ENCODE measurements at places on chromosomes 2 and 18. TPM values are rescaled to one million over a fixed set of nuclear protein-coding genes. Genes with fewer than 3 reads are reported as not detected.

Gene OTOS
- not detected for total RNA-seq

Gene SRD5A2
- not detected for total RNA-seq

Gene RGPD5
- total RNA-seq = 9.4 TPM

Gene DES
- not detected for total RNA-seq

Gene SERPINB12
- not detected for total RNA-seq

Gene ASPRV1
- 0.40 TPM for total RNA-seq

Gene HOXD4
- total RNA-seq = 0.31 TPM

Gene C1GALT1C1L
- total RNA-seq = 0.91 TPM

Gene LAMA1
- 0.44 TPM for total RNA-seq

Gene FRZB
- total RNA-seq = 0.04 TPM

Gene CMPK2
- total RNA-seq = 0.58 TPM

Gene EML6
- 19.9 TPM for total RNA-seq

GRCh38 chr2:191976436-191976835 is 129.5 kb upstream of the CAVIN2 start:
- no peaks in the 10 kb centered on the region for H3K36me3 ChIP-seq
- no peak for DNase-seq
- H3K4me3 ChIP-seq = no peak overlapping the region
- no peaks in the 10 kb centered on the region for H3K27me3 ChIP-seq

DNA sequence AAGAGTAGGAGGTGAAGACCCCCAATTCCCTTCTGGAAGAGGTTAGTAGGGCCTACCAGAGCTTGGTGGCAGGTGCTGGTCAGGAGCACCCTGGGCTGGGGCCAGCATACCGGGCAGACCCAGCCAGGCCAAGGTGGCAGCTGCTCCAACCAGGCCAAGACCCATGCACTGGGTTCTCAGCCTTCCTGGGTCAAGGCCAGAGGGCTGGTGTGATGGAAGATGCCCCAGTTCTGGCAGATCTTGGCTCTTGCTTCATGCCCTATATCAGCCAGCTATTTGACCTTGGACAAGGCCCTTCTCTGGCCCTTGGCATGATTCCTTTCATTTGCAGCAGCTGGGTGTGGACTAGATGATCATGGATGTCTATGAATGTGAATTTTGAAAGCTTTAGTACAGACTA is 57.7 kb downstream of the PRKCE start:
- no peaks in the 10 kb centered on the region for H3K27me3 ChIP-seq
- H3K27ac ChIP-seq = no peak overlapping the region
- H3K36me3 ChIP-seq = no peaks in the 10 kb centered on the region
- H3K4me1 ChIP-seq = no peaks in the 10 kb centered on the region

DNA sequence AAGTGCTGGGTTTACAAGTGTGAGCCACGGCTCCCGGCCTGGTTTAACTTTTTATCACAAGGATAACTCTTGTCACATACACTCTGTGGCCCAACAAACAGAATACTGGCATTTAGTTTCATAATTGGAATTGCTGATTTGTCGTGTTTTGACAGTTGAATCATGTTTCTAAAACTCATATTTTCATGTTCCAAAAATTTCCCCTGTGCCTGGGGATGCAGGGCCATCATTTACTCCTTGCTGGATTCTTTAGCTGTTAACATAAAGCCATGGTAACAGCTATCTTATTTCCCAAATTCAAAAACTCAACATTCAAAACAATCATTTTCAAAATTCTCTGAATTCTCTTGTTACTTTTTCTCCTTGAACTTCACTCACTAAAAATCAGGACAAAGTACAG is 16.5 kb upstream of the ATG16L1 start:
- H3K27ac ChIP-seq = no peak overlapping the region
- no peaks in the 10 kb centered on the region for H3K36me3 ChIP-seq
- DNase-seq = no peak
- H3K27me3 ChIP-seq = no peaks in the 10 kb centered on the region

- H3K4me1 ChIP-seq = no peaks in the 10 kb centered on the region
- H3K27ac ChIP-seq = no peak overlapping the region
- no peaks in the 10 kb centered on the region for H3K27me3 ChIP-seq
These were observed 67.5 kb downstream of the PDE1A start for GRCh38 chr2:182359027-182359989.

GRCh38 chr2:13585732-13586131 is 869.0 kb downstream of the TRIB2 start:
- no peaks in the 10 kb centered on the region for H3K36me3 ChIP-seq
- H3K27me3 ChIP-seq = no peaks in the 10 kb centered on the region
- H3K4me1 ChIP-seq = no peaks in the 10 kb centered on the region
- H3K27ac ChIP-seq = no peak overlapping the region

DNA sequence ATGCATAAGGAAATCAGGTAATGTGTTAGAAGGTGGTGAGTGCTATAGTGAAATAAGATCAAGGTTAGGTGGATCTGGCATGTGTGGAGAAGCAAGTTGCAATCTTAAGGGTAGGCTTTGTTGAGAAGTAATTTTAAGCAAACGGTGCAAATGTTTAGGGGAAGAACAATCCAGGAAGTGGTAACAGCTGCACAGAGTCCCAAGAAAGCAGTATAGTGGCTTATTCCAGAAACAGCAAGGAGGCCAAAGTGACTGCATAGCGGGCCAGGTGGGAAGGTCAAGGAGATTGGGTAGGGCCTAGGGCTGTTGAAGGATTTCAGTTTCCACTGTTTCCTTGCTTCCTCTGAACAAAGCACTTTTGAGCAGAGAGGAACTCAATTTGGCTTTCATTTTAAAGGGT is 30.0 kb upstream of the RAB1A start:
- H3K4me1 ChIP-seq = peaks cover 20% of the 10 kb centered on the region
- no peak overlapping the region for H3K27ac ChIP-seq
- no peak for DNase-seq
- H3K27me3 ChIP-seq = no peaks in the 10 kb centered on the region

DNA sequence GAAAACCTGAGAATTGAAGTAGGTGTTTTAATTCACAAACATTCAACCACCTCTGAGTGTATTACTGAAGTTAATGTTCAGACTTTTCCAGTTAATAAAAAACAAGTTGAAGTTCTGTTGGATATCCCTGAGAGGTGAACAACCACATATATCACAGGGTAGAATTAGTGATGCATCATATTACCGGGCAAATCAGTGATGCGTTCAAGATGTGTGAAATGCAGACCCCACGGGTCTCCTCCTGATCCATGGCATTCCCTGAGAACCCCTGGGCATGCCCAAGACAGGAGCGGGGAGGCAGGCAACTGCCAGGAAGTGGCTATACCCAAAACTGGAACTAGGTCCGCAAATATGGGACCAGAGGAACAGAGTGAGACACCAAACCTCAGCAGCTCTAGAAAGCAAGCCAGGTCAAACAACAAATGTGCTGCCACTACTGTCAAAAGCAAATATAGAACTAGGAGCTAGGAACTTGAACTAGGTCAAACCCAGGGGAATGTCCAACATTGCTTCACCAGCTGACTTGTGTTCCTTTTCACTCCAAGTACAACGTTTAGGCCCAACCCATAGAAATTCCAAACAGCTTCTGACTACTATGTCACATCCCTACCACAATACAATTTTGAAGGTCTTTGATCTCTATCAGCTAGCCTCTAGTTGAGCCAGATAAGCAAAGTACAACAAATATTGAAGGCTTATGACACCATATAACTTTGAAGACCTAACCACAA is 20.2 kb downstream of the PSTPIP2 start:
- H3K4me3 ChIP-seq = no peak overlapping the region
- H3K27me3 ChIP-seq = peaks cover 38% of the 10 kb centered on the region
- no peaks in the 10 kb centered on the region for H3K36me3 ChIP-seq
- no peak overlapping the region for H3K27ac ChIP-seq
- peak; percentile 98 for DNase-seq

DNA sequence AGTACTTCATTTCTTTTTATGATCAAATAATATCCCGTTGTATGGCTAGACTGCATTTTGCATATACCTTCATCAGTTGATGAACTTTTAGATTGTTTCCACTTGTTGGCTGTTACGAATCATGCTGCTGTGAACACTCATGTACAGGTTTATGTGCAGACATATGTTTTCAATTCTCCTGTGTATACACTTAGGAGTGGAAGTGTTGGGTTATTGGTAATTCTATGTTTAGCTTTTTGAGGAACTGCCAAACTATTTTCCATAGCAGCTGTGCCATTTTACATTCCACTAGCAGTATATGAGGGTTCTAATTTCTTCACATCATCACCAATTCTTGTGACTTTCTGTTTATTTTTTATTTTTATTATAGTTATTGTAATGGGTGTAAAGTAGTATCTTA is 32.1 kb upstream of the LCLAT1 start:
- no peaks in the 10 kb centered on the region for H3K4me1 ChIP-seq
- H3K27me3 ChIP-seq = no peaks in the 10 kb centered on the region
- no peak for DNase-seq
- H3K27ac ChIP-seq = no peak overlapping the region
- no peak overlapping the region for H3K4me3 ChIP-seq

- DNase-seq = no peak
- H3K4me1 ChIP-seq = no peaks in the 10 kb centered on the region
These were observed 111.6 kb upstream of the CYP1B1 start for GRCh38 chr2:38187541-38188011.

- H3K4me3 ChIP-seq = peak within 1 kb of the TSS; percentile 73
- DNase-seq = no peak
- peaks cover 36% of the 10 kb centered on the region for H3K27me3 ChIP-seq
- H3K36me3 ChIP-seq = no peaks in the 10 kb centered on the region
These were observed at the start of gene MBP for GRCh38 chr18:77132369-77133050. MBP (minus strand) TSS chr18:77132783; CDS start chr18:77105261, 27,522 bp downstream.

DNA sequence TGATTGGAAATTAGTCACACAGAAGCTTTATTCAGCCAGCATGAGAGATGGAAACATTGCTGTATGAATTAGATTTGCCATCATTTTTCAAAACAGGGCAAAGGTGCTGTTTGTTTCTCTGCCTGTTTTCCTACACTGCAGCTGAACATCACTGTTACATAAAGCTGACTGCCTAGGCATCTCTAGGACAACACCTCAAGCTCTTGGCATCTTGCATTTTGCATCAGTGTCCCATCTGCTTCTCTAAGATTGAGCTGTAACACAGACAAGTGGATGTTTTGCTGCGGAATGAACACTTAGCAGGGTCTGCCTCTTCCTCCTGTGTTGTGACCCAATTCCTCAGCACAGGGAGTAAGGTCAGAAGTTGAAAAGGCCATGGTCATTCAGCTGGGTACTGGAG is 4.9 kb downstream of the CCT7 start:
- H3K4me1 ChIP-seq = peaks cover 51% of the 10 kb centered on the region
- no peaks in the 10 kb centered on the region for H3K27me3 ChIP-seq
- H3K4me3 ChIP-seq = no peak overlapping the region
- DNase-seq = no peak
- H3K27ac ChIP-seq = no peak overlapping the region
- H3K36me3 ChIP-seq = peaks cover 28% of the 10 kb centered on the region

DNA sequence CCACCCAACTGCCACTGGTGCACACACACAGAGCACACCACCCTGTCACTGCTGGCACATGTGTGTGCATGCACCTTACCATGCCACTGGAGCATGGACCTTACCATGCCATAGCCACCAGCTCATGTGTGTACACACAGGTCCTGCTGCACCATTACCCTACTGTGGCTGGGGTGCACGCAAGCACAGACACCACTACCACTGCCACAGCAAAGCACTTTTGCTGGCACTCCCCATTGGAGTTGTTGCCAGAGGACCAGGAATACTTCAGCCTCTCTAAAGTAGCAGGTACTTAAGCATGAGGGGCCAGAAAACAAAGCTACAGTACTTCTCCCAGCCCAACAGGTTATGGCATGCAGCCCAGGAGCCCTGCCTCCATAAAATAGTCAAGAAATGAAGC is 404.8 kb downstream of the MBD2 start:
- no peaks in the 10 kb centered on the region for H3K36me3 ChIP-seq
- no peak for DNase-seq
- no peak overlapping the region for H3K4me3 ChIP-seq
- H3K4me1 ChIP-seq = no peaks in the 10 kb centered on the region

DNA sequence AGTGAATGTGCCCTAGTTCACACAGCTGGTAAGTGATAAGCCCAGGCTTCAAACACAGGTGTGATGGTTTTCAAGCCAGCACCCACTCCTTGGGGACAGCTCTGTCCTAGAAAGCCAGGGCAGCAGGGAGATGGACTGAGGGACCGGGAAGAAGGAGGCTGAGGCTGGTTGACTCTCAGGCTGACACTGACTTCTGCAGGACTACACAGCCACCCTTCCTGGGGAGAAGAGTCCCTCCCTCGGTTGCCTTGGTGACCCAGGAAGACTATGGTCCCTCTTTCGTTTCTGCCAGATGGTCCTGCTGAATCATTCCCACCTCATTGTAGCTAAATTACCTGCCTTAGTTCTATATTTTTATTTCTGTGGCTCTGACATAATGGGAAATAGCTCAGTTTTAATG is 11.3 kb upstream of the FSHR start:
- no peak overlapping the region for H3K4me3 ChIP-seq
- H3K4me1 ChIP-seq = no peaks in the 10 kb centered on the region
- no peak for DNase-seq

DNA sequence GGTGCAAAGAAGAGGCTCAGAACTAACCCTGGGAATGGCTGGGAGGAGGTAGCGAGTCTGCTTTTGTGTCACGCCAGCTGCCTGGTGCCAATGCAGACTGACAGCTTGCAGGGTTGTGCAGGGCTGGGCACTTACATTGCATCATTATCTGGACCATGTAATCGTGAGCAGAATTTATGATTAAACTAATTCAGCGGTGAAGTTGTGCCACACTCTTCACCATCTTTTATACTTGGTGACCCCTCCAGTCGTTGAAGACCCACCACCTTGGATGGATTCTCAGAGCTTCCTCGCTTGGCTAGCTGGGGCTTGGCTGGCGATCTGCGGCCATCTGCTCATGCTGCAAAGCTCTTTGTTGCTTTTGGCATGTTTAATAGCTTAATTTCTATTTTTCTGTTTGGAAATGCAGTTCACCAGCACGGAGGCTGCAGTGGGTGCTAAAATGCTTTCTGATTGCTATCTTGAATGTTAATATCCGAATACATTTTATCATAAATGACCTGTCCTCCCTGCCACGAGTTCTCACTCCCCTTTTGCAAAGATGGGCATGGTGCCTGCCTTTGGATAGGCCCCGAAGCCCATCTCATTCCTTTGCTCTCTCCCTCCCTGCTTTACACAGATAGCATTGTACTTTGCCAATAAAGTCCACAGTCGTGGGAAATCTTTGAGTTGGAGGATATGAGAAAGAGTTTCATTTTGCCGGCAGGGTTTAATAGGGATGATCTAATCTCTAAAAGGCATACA is 188.2 kb downstream of the PRKCE start:
- H3K4me3 ChIP-seq = no peak overlapping the region
- H3K27me3 ChIP-seq = no peaks in the 10 kb centered on the region
- H3K27ac ChIP-seq = no peak overlapping the region
- H3K36me3 ChIP-seq = no peaks in the 10 kb centered on the region
